Glomerular endothelial cell (primary cell): ENCODE measurements at places on chromosomes 6 and 20. TPM values are rescaled to one million over a fixed set of nuclear protein-coding genes. Genes with fewer than 3 reads are reported as not detected.

Gene FKBP1C
- 0.41 and 0.73 TPM in 2 replicates for total RNA-seq

Gene FNDC11
- total RNA-seq = 0.44 and 0.99 TPM in 2 replicates

Gene HCK
- not detected in 2 replicates for total RNA-seq

Gene CDSN
- total RNA-seq = not detected in 2 replicates

Gene ENPP1
- total RNA-seq = 0.53 and 1.2 TPM in 2 replicates

Gene ADAM33
- not detected in 2 replicates for total RNA-seq

Gene CRYBG1
- total RNA-seq = 34.0 and 47.8 TPM in 2 replicates

Gene SAPCD1
- total RNA-seq = 3.3 and 3.9 TPM in 2 replicates

Gene NFKBIL1
- total RNA-seq = 20.6 and 27.7 TPM in 2 replicates

Gene MYCT1
- 112 and 156 TPM in 2 replicates for total RNA-seq

Gene ZNF831
- not detected in 2 replicates for total RNA-seq

Gene ULBP3
- 8.0 and 11.0 TPM in 2 replicates for total RNA-seq

Gene BMP6
- 123 and 150 TPM in 2 replicates for total RNA-seq

Gene CST11
- not detected in 2 replicates for total RNA-seq

Gene LTB
- 16.5 and 41.8 TPM in 2 replicates for total RNA-seq

Gene ANKEF1
- total RNA-seq = 1.8 and 2.0 TPM in 2 replicates

Gene GPSM3
- 15.5 and 21.8 TPM in 2 replicates for total RNA-seq

Gene EDEM2
- total RNA-seq = 39.3 and 59.3 TPM in 2 replicates

Gene MRPL14
- 66.2 and 78.2 TPM in 2 replicates for total RNA-seq

Gene NOTCH4
- total RNA-seq = 66.1 and 242 TPM in 2 replicates

Gene AVP
- not detected in 2 replicates for total RNA-seq

Gene OTOR
- not detected in 2 replicates for total RNA-seq

Gene BTN1A1
- total RNA-seq = not detected in 2 replicates

Gene SRMS
- total RNA-seq = not detected in 2 replicates

Gene TNNC2
- total RNA-seq = not detected in 2 replicates

Gene CLVS2
- 0.06 TPM in 1 of 2 replicates, not detected in the other for total RNA-seq

Gene C6orf141
- 17.9 and 28.1 TPM in 2 replicates for total RNA-seq

Gene POPDC3
- total RNA-seq = 5.0 and 9.7 TPM in 2 replicates

Gene GRM1
- 0.05 and 0.06 TPM in 2 replicates for total RNA-seq

Gene HRH3
- not detected in 2 replicates for total RNA-seq

Gene PXDC1
- total RNA-seq = 153 and 257 TPM in 2 replicates

Gene EMILIN3
- total RNA-seq = 0.15 and 0.53 TPM in 2 replicates

Gene LPIN3
- total RNA-seq = 4.1 and 4.6 TPM in 2 replicates

Gene PBOV1
- not detected in 2 replicates for total RNA-seq

Gene PRR18
- not detected in 2 replicates for total RNA-seq

Gene MANEA
- 11.7 and 16.5 TPM in 2 replicates for total RNA-seq

Gene NOX3
- not detected in 2 replicates for total RNA-seq

Gene PSMB9
- total RNA-seq = 53.8 and 55.1 TPM in 2 replicates

Gene PDE10A
- total RNA-seq = 5.4 and 10.0 TPM in 2 replicates

Gene KIF6
- total RNA-seq = 0.06 TPM in 1 of 2 replicates, not detected in the other

Gene OSER1
- 25.6 and 33.9 TPM in 2 replicates for total RNA-seq

Gene VWA7
- 0.34 and 0.58 TPM in 2 replicates for total RNA-seq
